ENCODE measurements at places on chromosomes 1 and 21. TPM values are rescaled to one million over a fixed set of nuclear protein-coding genes. Genes with fewer than 3 reads are reported as not detected.

DNA sequence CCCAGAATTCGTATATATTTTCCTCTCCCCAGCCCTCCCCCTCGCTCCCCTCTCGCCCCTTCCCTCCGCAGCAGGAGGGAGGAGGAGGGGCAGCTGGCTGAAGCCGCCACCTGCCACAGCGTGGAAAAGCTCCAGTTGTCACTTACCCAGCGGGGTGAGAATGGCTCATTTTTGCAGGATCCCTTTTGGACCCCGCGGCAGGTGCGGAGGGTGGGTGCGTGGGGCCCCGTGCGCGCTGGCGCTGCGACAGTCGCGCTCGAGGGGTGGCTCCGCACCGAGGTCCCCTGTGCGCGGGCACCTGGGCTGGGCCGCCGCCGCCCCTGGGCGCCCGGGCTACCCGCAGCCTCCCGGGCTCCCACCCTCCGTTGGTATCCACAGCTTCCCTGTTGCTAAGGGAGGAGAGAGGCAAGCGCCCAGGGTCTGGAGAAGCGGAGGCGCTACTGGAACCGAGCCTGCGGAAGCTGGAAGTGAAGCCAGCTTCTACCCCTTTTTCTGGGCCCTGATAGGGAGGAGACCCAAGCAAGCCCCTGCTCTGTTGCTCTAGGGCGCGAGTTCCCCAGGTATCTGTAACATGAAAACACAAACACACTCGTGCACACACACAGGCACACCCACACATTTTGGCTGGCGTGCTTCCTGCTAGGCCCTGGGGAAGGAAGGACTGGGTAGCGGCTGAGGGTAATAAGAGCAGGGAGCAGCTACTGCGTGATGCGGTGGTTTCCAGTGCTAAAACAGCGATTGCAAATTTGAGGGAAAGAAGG lies at the start of gene ERICH3:
TSS of gene ERICH3 (minus strand) at position 442 of the 761 bp plus-strand sequence. CDS start at position 169, 273 bp downstream.
- no peak for DNase-seq

- DNase-seq, result peak; percentile 77
These were observed at the start of gene VANGL1 for GRCh38 chr1:115641762-115642167. Gene VANGL1 (plus strand): TSS chr1:115641970. CDS start chr1:115651414, 9,444 bp downstream.

DNA sequence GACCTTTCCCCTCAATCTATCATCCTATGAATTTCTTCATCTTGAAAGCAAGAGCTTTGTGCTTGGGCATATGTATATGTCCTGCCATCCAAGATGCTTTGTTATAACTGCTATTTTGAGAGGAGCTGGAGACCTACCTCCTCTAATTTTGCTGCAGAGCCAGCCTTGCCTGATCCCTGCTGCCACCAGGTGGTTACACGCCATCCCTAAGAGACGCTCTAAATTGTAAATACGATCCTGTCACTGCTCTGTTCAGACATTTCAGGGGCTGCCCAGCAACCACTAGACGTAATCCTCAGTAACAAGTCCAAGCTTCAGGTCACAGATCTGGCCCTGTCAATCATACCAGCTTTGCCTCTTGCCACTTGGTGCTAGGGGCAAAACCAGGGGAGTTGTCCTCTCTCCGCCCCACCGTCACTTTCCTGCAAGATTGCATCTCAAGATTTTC lies 32.9 kb downstream of the GPA33 start:
- peak; percentile 34 for DNase-seq

The ASTN1 gene
- not detected for total RNA-seq

GRCh38 chr1:165543532-165544438 lies at the start of gene LRRC52:
Gene LRRC52 (plus strand): TSS chr1:165544000. CDS start chr1:165544297, 297 bp downstream.
- no peak for DNase-seq

GRCh38 chr21:35275776-35276175 lies 226.7 kb upstream of the RUNX1 start:
- DNase-seq, result no peak

GRCh38 chr1:40039245-40039756 lies 1.2 kb upstream of the CAP1 start:
- peak; percentile 75 for DNase-seq

DNA sequence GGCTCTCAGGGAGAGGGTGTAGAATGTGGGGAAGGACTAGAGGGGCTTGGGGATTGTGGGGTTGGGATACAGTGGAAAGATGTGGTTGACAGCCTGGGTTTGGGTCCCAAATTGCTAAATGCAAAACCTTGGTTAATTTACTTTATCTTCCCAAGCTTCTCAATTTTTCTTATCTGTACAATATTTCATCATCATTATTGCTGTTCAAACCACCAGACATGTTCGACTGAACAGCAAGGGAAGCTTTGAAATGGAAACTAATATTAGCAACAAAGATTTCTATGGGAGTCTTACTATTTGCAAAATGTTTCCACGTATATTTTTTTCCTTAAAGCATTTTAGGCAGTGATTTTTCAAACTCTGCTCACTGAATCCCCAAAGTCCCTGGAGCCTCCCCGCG lies 67.0 kb upstream of the KAZN start:
- DNase-seq, result no peak

DNA sequence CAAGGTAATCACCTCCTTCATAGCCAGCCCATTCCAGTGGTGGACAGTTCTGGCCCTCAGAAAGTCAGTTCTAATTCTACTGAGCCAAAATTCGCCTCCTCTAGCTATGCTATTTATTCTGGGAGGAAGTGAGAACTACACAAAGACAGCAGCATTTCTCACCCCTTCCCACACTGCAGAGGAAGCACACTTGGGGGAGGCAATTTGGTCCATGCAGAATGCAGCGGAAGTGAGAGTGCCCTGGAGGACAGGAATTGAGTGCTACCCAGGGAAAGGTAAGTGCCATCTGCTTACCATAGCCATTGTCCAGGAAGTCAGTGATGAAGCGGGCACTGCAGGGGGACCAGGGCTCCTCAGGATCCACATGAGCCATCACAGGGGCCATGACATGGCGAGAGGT lies 3.7 kb downstream of the ADAMTS4 start:
- DNase-seq, result no peak

GRCh38 chr1:153932156-153933131 lies 9.7 kb upstream of the GATAD2B start:
- no peak for DNase-seq

The BCL2L15 gene
- total RNA-seq, result 0.17 TPM

- peak; percentile 0 for DNase-seq
These were observed 86.0 kb downstream of the LRRC53 start for GRCh38 chr1:74426208-74426937.

GRCh38 chr21:37461479-37461878 lies 94.9 kb downstream of the DYRK1A start:
- no peak for DNase-seq

DNA sequence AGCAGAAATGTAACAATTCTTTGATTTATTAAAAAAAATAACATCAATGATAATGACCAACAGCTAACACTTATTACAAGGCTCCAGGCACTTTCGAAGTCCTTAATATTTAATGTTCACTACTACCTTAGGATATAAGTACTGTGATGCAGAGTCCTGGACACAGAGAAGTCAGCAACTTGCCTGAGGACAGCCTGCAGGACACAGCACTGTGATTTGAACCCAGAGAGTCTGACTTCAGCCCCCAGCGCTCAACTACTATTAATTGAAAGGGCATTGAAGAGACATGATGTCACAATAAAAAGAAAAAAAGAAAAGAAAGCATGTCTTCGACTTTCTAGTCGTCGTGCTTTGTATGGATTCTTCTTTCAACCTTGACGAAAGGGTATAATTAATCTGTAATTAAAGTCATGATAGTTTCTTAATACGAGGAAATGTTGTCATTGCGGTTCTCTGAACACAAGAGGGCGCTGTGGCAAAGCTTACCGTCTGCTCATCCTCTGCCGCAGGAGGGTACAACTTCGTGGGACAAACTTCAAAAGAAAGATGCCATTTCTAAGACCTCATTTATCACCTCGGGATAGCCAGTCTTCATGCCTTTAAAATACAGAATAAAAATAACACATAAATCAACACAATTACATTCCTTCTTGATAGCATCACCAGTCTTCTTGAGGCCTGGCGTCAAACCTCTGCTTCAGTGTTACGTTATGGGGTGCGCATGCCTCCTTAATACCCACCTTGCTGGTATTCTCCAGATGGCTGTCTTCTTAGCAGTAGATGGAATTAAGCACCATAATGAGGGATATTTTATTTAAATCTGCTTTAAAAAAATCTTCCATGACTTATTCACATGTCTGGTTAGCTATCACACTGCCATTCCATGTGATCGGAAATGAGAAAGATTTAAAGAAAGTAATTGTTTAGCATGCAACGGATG lies 240.1 kb downstream of the DISC1 start:
- DNase-seq, result peak; percentile 83

DNA sequence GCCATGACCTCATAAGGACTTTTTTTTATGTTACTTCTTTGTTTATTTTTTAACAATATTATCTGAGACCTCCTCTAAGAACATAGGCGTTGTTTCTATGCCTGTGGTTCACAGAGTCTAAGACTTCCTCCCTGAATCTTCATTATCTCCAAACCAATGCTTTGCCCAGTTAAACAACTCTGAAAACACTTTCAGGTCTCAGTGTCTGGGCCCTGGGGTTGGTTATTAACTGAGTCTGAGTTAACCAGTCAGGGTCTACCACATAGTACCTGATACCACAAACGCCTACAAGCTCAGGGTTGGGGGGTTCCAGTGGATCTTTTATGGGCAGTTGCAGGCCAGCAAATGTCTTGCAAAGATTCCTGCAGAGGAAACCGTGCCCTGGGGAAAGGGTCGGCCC lies 138.2 kb downstream of the AJAP1 start:
- DNase-seq, result no peak

DNA sequence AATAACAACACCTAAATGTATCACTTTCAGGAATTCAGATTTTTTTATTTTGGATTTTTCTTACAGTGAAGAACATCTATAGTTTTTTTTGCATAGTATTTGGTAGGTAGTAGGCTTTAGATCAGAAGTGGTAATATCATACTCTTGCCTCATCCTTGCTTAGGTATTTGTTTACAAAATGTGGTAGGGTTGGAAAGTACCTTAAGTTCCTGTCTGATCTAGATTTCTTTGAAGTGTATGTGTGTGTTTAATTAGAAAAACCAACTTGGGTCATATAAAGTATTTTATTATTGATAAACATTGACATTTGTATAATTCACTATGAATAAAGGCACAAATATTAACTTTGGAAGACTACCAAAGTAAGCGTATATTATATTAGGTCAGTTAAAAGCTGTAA lies 85.3 kb upstream of the GPR88 start:
- no peak for DNase-seq

GRCh38 chr1:213337025-213337678 lies 286.1 kb downstream of the RPS6KC1 start:
- DNase-seq, result no peak

DNA sequence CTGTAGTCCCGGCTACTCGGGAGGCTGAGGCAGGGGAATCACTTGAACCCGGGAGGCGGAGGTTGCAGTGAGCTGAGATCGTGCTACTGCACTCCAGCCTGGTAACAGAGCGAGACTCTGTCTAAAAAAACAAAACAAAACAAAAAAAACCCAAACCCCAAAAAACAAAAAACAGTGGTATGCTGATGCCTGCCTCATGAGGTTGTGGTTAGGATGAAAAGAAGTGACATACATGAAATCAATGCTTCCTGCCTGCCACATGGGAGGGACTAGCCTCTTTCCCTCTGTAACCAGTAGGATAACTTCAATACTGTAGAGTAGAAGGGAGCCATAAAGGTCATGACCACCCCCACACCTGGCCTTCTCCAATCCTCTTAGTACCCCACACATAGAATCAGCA lies 55.2 kb downstream of the TENT5C start:
- DNase-seq, result no peak

The NES gene
- total RNA-seq, result 78.8 TPM

The TMEM234 gene
- 12.3 TPM for total RNA-seq

- DNase-seq, result peak; percentile 75
These were observed 51.5 kb upstream of the VAV3 start for GRCh38 chr1:108016451-108016920.

- DNase-seq, result no peak
These were observed 86.1 kb downstream of the KIAA0319L start for GRCh38 chr1:35470977-35471613.

DNA sequence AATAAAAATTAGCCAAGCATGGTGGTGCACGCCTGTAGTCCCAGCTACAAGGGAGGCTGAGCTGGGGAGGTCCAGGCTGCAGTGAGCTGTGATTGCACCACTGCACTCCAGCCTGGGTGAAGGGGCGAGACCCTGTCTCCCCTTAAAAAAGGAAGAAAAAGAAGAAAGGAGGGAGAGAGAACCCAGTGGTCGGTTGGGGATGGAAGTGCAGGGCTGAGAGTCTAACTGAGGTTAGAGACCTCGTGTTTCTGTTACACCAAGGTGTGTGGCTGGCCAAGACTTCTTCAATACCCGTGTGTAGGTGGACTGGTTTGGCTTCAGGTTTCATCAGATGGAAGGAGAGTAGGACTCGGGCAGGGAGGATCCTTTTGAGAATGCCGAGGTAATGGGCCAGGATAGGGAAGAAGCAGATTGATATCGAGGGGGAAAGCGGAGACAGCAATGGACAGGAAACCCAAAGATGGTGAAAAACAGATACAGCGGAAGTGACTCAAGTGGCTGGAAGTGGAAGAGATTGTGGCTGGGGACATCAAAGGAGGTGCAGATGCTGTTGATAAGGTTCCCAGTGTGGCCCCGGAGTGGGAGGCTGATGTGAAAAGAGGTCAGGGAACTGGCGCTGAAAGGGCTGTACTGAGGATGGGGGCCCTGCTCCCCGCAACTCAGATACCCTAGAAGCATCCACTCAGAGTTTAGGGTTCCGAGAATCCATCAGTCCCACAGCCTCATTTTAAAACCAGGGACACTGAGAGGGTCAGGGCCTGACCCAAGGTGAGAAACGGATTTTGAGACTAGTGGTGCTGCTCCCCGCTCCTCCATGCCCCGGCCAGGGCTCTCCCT lies 681 bp upstream of the UBXN10 start:
- peak; percentile 15 for DNase-seq

The NEXN gene
- total RNA-seq, result 3.1 TPM

DNA sequence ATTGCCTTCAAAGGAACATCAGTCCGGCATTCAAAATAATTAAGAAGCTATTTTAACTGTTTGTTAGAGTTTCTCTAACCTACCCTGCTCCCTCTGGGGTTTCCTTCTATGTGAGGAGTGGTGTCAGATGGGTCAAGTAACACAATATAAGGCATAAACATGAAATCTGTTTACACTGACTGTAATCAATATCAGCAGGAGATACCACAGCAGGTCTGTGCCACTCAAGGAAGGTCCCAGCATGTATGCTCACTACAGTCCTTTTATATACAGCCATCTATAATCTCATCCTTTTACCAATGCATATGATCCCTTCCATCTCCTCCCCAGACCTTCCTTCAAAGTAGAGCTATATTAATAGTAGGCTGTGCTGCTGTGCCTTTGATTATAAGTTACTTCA lies 25.4 kb downstream of the EEIG2 start:
- DNase-seq, result no peak
